AG08395 (cell line): ENCODE measurements at places on chromosomes 6 and 20.

DNA sequence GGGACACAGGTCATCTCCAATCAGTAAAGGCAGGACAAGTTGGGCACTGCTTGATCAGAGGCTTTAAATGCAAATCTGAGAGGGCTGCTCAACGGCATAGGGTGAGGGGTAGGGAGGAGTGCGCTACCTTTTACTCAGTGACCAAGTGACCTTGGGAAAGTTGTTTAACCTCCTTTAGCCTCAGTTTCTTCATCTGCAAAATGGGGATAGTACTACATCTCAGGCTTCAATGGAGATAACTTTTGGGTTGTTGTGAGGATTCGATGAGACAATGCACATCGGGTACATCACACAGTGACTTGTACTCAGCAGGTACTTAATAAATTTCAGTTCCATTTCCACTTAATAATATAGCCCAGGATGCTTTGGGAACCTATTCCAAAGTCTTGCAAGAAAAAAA is 22.6 kb downstream of the MDGA1 start:
- DNase-seq, result no peak

GRCh38 chr6:37473364-37474095 is 26.2 kb downstream of the CCDC167 start:
- DNase-seq, result no peak

GRCh38 chr6:44105993-44106740 is 21.1 kb downstream of the MRPL14 start:
- DNase-seq, result no peak

DNA sequence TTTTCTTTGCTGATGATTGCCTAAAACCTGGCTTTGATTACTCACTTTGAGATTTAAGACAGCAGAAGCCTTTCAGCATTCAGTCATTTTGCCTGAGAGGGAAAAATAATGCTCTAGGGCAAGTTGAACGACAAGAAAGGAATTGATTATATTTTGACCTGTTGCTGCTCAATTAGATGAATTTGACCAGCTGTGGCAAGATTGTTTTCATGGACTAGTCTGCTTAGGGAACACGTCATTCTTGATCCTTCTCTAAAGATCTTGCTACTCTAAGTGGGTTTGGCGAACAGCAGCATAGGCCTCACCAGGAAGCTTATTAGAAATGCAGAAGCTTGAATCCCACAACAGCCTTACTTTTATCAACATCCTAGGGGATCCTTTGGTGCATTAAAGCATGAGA is 59.7 kb upstream of the PHACTR1 start:
- peak; percentile 20 for DNase-seq

GRCh38 chr20:8700756-8701155 is 368.1 kb upstream of the PLCB4 start:
- no peak for DNase-seq

- no peak for DNase-seq
These were observed 459.6 kb downstream of the UTRN start for GRCh38 chr6:144744720-144745119.

DNA sequence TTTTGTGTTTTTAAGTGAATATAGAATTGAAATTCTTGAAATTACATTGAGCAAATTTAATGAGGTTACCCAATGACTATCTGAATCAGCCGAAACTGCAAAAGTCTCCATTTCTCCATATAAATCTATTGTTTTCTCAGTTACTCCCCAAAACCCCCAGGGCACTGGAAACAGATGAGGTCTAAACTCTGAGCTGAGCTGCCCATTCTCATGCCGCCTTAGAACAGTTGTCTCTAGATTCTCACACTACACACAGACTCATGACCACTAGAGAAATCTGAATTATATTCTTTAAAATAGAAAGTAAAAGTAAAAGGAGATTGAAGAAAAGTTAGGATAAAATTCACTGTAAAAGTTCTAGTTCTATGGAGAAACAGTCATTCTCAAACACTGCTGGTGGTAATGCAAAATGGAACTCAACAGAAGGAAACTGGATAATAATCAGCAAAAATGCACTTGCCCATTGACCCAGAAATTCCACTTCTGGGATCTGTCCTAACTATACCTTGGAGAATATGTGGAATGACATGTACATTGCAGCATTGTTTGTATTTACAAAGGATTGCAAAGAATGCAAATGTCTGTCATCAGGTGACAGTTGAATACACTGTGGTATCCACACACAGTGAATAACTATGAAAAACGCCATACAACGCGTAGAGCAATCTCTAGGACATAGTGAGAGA is 125.5 kb downstream of the IPCEF1 start:
- DNase-seq, result no peak

- no peak for DNase-seq
These were observed 133.2 kb downstream of the KHDRBS2 start for GRCh38 chr6:62152796-62153195.

GRCh38 chr6:56819604-56820003 is 135.3 kb upstream of the BEND6 start:
- no peak for DNase-seq

- DNase-seq, result peak; percentile 47
These were observed at the start of gene ADGRB3 for GRCh38 chr6:68634726-68635411. TSS of gene ADGRB3 (plus strand) at chr6:68635282. CDS start at chr6:68638676, 3,394 bp downstream.

GRCh38 chr6:51350308-51350904 is 531.7 kb downstream of the TFAP2B start:
- no peak for DNase-seq

DNA sequence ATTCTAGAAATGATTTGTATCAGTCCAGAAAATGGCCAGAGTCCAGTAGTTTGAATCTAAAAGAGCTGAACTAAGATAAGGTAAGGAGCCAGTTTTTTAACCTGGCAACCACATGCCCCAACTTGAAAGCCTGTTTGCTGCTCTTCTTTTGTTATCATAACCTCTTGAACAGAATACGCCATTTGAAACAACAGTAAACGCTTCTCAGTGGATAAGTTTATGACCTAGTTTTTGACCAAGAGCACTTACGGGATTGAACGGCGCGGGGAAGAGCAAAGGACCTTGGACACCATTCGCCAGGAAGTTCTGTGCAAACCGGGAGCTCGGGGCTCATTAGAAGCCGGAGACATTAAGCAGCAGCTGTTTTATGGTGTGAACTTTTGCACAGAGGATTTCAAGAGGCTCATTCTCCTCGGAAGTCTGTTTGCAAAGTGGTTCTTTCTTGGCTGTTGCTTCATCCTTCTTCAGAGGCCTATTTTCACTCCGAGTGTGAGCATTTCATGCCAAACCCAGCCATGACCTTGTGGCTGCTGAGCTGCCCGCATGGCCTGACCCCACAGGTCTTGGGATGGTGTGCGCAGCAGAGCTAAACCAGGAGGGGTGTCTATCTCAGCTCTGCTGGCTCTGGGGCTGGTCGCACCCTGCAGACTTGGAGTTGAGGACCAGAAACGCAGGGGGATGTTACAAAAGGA is 215.1 kb downstream of the SOX4 start:
- DNase-seq, result no peak

DNA sequence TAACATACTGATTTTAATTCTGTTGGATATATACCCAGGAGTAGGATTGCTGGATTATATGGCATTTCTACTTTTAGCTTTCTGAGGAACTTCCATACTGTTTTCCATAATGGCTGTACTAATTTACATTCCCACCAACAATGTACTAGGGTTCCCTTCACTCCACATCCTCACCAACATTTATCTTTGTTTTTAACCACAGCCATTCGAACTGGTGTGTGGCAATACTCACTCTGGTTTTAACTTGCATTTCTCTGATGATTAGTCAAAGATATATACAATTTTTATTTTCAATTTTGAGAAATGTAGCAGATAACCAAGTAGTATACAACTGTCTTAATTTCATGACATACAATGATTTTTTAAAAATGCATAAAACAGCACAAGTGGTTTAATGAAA is 30.3 kb upstream of the ADGRG6 start:
- DNase-seq, result no peak

DNA sequence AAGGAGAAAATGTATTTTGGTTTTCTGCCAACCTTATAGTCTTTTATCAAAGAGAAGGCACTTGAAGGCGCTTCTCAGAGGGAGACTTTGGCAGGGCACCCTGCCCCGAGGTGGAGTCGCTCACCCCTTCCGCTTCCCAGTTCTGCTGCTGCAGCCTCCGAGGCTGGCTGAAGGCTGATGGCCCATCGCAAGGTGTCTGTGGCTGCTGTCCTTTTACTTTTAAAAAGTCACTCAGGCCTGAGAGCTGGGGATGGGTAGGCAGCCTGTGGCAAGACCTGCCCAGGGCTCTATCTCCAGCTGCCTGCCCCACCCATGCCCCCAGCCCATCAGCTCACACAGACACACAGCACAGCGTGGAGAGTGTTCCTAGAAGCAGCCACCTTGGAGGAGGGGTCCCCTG is 206.6 kb upstream of the CST7 start:
- DNase-seq, result no peak

DNA sequence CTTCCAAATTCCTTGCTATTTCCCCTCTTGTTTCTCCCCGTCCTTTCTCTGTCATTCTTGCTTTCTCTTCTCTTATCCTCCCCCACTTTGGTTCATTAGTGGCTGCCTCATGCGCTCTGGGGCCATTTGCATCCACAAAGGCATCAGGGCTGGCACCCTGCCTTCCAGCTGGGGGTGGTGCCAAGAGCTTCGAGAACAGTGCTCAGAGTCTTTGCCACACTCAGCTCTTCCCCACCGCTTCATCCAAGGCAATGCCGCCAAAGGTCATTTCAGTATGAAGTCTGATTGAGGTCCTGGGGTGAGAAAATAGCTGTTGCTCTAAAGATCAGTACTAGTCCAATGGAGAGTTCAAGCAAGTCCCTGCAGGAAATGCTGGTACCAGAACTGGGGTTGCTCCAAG is 22.7 kb downstream of the OLIG3 start:
- no peak for DNase-seq

- DNase-seq, result no peak
These were observed 35.0 kb upstream of the ZBP1 start for GRCh38 chr20:57654998-57655808.

DNA sequence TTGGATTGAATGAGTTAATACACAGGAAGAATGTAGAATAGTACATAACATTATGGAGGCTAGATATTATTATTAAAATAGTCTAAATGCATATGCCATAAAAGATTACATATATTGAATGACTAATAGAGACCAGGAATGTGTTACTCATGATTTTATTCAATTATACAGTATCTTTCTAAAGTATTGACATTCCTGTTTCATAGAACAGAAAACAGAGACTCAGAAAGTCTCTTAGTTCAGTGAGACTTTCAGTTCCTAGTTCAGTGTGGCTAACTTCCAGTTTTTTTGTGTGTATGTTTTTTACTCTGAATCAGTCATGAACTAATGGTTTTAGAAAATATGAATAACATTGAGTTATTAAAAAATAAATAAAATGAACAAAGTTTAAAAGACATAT is 34.6 kb upstream of the TMEM244 start:
- DNase-seq, result no peak

DNA sequence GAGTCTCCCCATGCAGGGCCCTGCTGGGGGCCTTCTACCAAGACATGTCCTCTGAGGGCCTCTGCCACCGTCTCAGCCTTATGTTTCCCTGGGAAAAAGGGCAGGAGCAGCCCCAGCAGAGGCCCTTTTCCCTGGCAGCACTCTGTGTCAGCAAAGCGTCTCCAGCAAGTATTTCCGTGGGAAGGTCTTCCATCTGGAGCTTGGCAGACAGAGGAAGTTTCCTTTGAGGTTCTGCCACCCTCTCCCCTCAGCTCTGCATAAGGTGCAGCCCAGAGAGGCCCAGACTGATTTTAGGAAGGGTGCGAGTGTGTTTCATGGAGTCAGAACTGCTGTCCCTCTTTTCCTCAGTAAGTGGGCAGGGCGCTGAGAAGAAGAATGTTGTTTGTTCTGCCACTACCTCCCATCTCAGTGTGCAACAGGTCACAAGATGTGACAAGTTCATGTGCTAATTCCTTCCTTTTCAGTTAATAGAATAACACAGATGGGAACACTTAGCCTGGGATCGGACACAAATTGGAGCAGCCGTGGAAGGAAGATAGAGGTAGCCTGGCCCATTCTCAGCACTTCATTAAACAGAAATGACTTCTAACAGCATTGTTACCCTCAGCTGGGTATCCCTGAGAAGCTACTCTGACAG is 784.4 kb downstream of the MAFB start:
- DNase-seq, result no peak

DNA sequence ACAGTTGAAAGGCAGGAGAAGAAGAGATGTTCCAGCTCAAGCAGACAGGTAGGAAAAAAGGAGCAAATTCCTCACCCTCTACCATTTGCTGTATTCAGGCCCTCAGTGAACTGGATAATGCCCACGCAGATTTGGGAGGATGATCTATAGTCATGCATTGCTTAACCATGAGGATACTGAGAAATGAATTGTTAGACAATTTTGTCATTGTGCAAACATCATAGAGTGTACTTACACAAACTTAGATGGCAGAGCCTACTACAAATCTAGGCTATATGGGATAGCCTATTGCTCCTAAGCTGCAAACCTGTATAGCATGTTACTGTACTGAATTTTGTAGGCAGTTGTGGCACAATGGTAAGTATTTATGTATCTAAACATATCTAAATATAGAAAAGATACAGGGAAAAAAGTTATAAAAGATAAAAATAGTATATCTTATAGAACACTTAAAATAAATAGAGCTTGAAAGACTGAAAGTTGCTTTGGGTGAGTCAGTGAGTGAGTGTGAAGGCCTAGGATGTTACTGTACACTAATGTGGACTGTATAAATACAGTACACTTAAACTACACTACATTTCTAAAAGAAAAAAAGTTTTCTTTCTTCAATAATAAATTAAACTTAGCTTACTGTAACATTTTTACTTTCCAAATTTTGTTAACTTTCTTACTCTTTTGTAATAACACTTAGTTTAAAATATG is 672.3 kb downstream of the UTRN start:
- DNase-seq, result no peak

- DNase-seq, result no peak
These were observed 163.2 kb upstream of the TSHZ2 start for GRCh38 chr20:52809003-52809402.

GRCh38 chr20:58642441-58642840 is 8.6 kb upstream of the STX16 start:
- DNase-seq, result no peak

DNA sequence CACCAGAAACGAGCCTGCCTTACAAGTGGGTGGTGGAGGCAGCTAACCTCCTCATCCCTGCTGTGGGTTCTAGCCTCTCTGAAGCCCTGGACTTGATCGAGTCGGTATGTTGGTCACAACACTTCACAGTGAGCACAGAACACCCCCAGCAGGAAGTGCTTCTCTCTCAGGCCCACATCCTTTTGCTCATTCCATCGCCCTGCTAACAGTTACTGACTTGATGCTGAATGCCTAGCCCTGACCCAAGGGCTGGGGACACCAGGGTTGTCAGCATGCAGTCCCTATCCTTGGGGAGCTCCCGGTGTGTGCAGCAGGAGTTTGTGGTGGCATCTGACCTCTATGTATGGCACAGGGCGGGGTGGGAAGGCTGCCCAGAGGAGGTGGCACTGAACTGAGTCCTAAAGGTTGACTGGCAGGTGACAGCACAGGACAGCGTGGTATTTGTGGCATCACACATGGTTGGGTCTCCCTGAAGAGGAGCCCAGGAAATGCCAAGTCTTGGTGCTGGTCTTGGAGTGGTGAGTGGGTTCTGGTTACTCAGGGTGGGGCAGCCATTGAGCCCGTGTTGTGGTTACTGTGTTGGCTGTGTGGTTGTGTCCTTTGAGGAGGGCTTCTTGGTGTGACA is 26.7 kb downstream of the GTSF1L start:
- no peak for DNase-seq
